Tibial nerve (tissue), 4 donors: ENCODE measurements at places on chromosomes 4 and X. TPM values are rescaled to one million over a fixed set of nuclear protein-coding genes. Genes with fewer than 3 reads are reported as not detected.

DNA sequence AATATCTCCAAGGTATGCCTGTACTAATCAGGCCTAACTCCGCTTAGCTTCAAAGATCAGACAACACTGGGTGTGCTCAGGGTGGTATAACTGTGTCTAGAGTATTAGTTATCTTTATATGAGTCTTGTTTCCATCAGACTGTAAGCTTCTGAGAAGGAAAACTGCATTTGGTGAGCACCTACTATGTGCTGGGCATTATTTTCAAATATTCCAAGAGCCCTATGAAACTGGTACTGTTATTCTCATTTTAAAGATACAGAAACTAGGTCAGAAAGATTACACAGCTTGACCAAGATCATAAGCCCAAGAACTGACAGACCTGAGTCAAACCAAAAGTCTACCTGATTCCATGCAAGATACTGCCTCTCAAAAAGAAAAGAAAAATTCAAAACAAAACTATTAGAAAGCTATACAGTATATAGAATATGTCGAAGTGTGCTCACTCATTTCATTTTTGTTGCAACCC is 44.4 kb downstream of the LRBA start:
- DNase-seq = no peak

- DNase-seq = no peak
Measured at GRCh38 chr4:110492522-110492921, 16.6 kb downstream of the ENPEP start.

The HTN1 gene
- not detected for total RNA-seq

GRCh38 chrX:31420711-31421151 is 348.9 kb upstream of the FTHL17 start:
- no peak for DNase-seq

GRCh38 chr4:122665161-122665929 is 44.5 kb upstream of the IL21 start:
- DNase-seq = no peak
